ENCODE measurements at places on chromosomes 1 and 21.

DNA sequence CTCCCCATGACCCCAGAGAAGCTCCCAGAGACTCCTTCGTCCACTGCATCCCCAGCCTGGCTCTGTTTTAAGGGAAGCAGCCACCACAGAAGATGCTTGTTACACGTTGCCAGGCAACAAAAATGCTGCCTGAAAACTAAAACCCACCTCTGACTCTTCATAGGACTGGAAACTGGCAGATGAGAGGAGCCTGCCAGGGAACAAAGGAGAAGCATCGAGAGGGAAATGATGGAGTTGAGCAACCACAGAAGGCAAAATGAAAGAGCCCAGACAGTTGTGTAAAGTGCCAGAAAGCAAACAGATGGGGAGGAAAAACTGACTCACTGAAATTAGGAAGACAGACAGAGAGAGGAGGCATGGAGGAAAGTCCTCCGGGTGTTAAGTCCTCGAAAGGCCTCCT lies 118.4 kb downstream of the KCNN3 start:
- no peak for DNase-seq

GRCh38 chr1:231695439-231696255 lies 69.1 kb downstream of the DISC1 start:
- DNase-seq: no peak

- no peak for DNase-seq
These were observed 165.3 kb upstream of the KLHDC7A start for GRCh38 chr1:18315449-18315848.

- no peak for DNase-seq
These were observed 852 bp downstream of the RGS7 start for GRCh38 chr1:241356187-241356518.

DNA sequence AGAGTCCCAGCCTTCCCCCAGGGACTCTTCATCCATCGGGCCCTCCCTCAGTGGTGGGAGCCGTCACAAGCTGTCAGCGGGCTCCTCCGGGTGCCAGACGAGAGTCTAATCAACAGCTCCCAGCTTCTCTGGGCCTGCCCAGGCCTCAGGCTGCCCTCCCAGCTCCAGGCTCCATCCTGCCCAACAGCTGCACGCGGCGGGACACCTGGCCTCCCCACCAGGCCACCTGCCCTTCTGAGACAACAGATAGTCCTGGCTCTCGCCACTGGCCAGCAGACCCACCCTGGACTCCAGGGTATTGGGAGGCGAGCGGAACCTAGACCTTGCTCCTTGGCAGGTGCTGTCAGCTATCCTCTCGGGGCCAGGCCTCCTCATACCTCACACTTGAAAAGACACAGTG lies 3.1 kb downstream of the WNT4 start:
- no peak for DNase-seq

DNA sequence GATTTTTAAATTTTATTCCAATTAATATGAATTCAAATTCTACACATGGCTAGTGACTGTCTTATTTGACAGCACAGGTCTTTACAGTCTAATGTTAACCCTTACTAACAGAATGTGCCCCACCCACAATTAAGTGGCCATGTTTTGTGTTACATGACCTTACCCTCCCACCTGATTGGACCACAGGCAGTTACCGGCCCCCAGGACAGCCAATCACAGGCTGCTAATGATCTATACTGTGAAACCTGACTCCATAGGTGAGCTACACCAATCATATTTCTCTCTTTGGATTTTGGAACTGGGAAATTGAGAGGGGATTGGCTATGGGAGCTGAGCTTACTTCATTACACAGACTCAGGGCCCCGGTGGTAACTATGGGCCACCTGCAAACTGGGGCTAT lies 27.5 kb downstream of the ZP4 start:
- no peak for DNase-seq

DNA sequence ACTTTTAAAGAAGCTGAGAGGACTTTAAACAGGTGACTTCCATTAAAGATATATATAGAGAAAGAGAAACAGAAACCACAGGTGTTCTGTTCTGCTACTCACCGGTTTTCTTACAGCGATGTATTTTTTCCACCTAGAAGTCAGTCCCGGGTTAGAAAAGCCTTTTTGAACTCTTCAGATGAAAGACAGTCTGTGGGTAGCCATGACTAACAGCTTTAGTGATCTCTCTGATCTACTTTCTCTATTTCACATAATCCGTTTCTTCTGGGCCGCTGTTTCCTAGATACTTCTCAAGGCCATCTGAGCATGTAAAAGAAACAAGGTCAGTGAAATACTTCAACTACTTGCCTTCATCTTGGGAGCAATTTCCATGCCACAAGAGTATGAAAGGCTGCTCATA lies 25.1 kb downstream of the WDR64 start:
- no peak for DNase-seq

GRCh38 chr1:2031546-2032540 lies 12.7 kb downstream of the GABRD start:
- DNase-seq: no peak

DNA sequence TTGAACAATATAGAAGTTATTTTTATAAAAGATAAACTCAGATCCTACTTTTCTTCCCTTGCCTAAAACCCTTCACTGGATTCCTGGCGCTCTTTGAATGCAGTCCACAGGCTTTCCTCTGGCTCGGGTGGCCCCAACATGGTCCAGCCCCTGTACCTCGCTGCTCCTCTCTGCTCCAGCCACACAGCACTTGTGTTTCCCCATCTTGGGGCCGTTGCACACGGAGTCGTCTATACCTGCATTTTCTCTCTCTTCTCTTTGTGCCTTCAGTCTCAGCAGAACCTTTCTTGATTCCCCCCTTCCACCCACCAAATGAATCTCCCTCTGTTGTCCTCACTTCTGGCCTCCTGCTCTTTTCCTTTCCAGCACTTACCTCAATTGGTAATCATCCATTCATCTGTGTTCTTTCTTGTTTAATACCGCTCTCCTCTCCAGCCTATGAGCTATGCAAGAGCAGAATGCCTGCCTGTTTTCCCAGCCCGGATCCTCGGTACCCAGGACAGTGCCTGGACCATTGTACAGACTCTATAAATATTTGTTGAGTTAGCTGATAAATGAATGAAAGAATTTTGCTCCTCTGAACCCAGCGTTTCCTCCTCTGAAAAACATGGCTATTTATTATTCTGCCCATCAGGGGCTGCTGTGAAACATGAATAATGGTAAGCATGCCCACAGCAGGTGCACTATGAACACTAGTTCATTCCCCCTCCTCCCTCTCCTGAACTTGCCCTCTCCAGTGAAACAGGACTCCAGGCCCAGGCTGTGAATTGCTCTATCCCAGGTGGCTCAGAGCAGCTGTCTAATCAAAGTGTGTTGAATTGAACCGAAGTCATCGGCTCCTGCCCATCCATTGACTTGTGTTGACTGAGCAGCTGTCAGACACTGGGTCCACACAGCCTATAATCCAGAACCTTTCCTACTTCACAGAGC lies 266.9 kb downstream of the PTPRU start:
- DNase-seq: no peak

- DNase-seq: no peak
These were observed 123.9 kb upstream of the DUSP10 start for GRCh38 chr1:221865808-221866207.

- no peak for DNase-seq
These were observed 53.0 kb upstream of the PRELP start for GRCh38 chr1:203422656-203423055.

DNA sequence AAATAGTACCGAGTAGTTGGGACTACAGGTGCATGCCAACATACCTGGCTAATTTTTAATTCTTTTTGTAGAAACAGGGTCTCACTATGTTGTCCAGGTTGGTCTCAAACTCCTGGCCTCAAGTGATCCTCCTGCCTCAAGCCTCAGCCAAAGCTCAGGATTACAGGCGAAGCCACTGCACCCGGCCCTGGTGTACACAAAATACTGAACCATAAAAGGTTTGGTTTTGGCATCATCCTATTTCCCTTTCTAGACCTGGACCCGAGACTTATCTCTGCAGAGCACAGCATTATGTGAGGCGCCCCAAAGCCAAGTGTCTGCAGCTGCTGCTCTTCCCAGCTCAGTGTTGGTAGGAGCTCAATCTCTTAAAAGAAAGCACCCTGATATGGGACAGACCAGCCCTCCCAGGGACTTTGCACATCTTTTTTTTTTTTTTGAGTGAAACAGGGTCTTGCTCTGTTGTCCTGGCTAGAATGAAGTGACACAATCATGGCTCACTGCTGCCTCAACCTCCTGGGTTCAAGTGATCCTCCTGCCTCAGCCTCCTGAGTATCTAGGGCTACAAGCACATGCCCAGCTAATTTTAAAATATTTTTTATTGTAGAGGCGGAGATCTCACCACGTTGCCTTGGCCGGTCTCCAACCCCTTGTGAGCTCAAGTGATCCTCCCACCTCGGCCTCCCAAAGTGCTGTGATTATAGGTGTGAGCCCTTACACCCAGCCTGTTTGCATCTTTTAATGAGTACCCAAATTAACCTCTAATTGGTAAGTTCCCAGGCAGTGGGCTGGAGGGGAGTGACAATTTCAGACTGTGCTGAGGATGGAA lies 20.4 kb downstream of the TEX35 start:
- no peak for DNase-seq

GRCh38 chr1:231396643-231397042 lies 25.4 kb downstream of the EGLN1 start:
- DNase-seq: no peak

DNA sequence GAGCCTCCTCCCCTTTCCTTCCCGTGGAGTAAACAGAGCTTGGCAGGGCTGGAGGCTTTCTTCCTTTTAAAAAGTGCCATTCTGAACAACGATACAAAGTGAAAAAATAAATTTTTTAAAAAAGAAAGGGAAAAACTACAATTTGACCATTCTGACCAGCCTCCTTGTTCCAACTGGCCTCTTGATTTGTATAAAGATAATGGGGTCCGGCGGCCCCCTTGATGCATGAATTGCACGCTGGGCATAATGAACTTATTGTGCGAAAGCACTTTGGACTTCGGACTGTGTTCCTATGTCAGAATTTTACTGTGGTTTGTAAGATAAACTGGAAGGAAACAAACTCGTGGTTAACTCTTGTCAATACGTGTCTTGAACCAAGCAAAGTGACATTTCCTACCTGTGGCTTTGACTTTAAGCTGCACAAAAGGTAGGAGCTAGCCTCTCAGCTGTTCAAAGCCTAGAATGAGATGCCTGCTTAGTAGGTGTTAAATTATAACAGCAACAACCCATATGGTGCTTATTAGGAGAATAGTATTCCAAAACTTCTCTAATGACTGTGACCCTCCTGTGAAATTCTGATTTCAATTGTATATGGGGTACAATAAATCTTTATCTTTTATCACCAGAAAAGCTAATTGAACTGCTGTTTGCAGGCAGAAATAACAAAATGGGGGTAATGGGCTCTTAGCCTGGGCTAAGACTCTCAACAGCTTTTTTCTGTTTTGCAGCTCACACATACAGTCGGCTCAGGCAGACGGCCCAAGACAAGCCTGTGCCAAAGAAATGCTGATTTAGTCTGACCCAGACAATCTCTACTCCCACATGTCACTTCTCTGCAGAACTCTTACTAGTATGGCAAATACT lies 9.3 kb downstream of the IRF2BP2 start:
- no peak for DNase-seq

- no peak for DNase-seq
These were observed 152.2 kb downstream of the S1PR1 start for GRCh38 chr1:101388904-101389546.

- no peak for DNase-seq
These were observed 11.2 kb upstream of the CLDN8 start for GRCh38 chr21:30227128-30227527.

DNA sequence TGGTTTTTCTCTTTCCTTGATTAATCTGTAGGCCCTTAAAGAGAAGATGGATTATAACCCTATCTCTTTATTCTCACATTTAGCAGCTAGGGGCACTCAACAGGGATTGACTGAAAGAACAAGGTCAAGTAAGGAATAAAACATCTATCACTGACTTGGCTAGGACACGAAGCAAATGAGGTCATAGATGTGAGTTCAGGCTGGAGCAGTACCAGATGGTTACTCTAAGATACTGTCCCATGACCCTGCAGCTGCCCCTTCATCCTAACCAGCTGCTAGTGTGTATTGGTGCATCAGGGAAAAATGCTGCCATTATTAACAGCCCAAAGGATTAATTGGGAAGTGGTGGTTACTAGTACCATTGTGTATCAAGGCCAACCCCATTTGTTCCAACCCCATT lies 221.9 kb downstream of the CTH start:
- DNase-seq: no peak

- no peak for DNase-seq
These were observed 65.4 kb upstream of the ESRRG start for GRCh38 chr1:216788671-216789070.

GRCh38 chr1:204600968-204601367 lies 84.6 kb downstream of the LRRN2 start:
- DNase-seq: no peak

DNA sequence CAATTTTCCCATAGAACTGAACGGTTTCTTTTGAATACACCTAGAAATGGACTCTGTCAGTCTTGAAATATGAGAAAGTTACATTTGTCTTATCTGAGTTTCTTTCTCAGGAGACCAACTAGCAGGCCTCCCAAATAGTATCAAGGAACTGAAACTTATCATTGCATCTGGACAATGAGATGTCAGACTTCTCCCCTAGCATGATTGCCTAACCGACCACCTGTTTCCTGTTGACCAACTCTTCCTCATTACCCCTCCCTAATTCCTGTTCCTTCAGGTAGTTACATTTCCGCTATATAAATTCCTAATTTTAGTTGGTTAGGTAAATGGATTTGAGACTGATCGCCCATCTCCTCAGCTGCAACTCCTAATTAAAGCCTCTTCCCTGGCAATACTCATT lies 1587.3 kb downstream of the NCAM2 start:
- DNase-seq: no peak

DNA sequence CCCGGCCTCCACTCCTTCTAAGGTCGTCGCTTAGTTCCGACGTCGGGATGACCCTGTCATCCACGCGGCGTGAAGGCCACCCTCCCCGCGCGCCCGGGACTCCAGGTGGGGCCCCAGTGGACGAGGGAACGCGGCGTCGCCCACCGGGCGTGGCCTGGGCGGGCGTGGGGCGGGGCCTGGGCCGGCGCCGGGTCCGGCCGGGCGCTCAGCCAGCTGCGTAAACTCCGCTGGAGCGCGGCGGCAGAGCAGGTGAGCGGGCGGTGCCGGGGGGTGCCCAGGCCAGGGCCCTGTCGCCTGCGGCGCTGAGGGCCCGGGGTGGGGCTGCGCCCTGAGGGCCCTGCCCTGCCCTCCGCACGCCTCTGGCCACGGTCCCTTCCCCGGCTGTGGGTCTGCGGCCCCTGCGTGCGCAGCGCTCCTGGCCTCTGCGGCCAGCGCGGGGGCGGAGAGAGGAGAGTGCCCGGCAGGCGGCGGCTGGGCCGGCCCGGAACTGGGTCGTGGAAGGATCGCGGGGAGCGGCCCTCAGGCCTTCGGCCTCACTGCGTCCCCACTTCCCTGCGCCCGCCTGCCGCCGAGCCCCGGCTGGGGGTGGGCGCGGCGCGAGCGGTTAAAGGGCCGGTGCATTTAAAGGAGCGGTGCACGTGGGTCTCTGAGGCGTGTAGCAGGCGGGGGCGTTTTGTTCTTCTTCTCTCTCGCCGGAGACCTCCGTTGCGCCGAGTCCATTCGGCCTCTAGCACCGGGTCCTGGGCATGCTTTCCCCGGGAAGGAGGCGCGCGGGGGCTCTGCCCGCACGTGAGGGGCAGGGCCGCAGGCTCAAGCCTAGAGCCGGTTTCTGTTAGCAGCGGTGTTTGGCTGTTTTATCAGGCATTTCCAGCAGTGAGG lies at the start of gene PSEN2:
PSEN2 (plus strand) TSS at position 216 of the 879 bp plus-strand sequence. CDS start 11,292 bp downstream, outside the sequence.
- DNase-seq: peak; percentile 51

Data from cortex of kidney (tissue), 1 donor.